GM04504 (cell line): ENCODE measurements at places on chromosomes 7 and 10.

GRCh38 chr10:70605161-70605560 is 2.6 kb upstream of the PRF1 start:
- DNase-seq: no peak

DNA sequence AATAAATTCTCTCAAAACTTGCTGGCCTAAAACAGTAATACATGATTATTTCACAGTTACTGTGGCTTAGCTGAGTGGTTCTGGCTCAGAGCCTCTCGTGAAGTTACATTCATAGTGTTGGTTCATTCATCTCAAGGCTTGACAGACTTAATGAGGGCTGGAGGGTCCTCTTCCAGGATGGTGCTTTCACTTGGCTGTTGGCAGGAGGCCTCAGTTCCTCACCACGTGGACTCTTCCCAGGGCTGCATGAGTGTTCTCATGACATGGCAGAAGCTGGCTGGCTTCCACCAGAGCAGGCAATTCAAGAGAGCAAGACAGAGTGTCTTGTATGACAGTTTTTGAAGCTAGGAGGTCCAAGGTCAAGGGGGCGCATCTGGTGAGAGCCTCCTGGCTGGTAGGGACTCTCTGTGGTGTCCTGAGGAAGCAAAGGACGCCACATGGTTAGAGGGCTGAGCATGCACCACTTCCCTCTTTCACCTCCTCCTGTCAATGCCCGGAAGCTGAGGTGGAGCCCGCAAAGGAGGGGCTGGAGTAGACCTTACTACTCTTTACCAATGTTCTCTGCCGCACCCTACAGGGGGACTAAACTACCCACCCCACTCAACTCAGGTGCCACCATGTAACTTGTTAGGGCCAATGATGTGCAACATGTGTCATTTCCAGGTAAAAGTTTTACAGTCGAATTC is 58.2 kb upstream of the YAE1 start:
- no peak for DNase-seq

DNA sequence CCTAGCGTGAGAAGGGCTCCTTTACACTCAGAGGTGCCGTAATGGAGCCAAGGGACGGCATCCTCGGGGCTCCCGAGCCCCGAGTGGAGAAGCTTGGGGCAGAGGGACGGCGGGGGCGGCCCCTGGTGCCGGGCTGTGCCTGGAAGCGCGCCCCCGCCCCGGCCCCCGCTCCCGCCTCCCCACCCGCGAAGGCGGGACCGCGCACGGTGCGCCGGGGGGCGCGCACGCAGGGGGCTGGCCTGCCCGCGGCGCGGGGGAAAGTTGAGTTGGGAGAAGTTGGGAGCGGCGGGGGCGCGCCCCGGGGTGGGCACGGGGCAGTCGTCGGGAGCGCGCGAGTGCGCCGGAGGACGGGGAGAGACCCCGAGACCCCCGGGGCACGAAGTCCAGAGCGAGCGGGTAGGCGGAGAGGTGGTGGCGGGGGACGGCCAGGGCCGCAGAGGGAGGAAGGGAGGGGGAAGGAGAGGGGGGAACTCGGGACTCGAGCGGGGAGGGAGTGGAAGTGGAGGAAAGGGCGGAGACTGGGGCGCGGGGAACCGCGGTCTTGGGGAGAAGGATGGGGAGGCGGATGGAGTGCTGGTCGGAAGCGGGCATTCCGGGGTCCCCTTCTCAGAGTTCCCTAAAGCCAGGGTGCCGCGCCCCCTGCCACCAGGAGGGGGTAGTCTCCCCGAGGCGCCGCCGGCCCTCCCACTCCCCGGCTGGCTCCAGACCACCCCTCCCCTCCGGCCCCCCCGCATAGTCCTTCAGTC is at the start of gene SLC4A2:
Gene SLC4A2, plus strand, starts transcription at position 223 of the 746 bp plus-strand sequence. CDS start 2,399 bp downstream, outside the sequence.
- no peak for DNase-seq

DNA sequence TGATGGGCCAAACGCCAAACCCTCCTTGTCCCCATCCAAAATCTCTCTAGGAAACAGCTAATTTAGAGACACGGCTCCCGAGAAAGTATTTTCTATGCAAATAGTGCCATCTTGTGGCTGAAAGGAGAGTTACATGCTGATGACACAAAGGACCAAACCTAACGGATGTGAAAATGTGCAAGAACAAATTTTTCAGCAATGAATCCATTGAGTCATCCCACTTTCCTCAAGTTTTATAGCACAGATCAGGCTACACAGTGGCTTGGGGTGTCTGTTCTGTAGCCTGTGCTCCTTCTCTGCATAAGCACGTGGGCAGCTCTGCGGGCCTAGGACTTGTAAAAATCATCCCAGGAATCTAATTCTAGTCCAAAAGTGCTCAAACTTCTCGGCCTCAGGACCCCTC is 154.8 kb upstream of the PRR15 start:
- peak; percentile 64 for DNase-seq

- no peak for DNase-seq
Observed at GRCh38 chr7:463362-463781, 56.3 kb downstream of the PDGFA start.

- DNase-seq: no peak
Observed at GRCh38 chr7:51476026-51476425, 159.4 kb upstream of the COBL start.

DNA sequence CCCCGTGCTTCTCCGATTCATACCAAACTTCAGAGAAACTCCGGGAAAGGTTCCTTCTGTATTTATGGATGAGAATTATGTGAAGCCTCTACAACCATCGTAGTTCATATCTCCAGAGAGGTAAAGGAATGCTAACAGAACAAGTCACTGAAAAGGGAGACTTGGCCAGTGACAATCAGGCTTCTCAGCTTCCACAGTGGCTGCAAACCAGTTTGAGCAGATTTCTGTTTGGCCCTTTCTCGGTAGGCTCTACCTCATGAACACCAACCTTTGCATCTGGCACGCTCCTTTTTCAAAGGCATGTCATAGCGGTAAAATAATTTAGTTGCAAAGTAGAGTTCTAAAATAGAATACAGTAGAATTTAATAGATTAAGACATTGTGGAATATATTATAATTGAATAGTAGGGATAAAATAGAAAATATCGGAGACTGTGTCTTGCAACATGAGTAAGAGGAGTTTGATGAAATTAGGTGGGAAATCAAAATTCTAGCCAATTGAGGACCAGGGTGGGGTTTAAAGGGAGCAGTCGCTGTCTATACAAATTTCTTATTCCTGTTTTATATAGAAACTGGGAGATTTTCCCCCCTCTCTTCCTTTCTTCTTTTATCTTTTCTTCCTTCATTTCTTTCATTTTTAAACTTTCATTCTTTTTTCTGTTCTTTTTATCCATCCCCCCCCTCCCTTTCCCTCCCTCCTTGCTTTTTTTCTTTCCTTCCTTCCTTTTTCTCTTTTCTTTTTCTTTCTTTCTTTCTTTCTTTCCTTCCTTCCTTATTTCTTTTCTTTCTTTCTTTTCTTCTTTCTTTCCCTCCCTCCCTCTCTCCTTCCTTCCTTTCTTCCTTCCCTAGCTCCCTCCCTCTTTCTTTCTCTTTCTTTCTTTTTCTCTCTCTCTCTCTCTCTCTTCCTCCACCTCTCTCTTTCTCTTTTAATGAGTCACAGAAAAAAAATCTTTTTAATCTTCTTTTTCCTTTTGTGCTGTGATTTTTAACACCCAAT is 161.5 kb upstream of the KLF6 start:
- DNase-seq: no peak

GRCh38 chr7:407721-408539 is 111.7 kb downstream of the PDGFA start:
- no peak for DNase-seq

GRCh38 chr7:108875139-108875538 is 305.5 kb downstream of the DNAJB9 start:
- no peak for DNase-seq

GRCh38 chr7:135233570-135233969 is at the start of gene STRA8:
TSS of gene STRA8 (plus strand) at chr7:135233838. CDS start at chr7:135240525, 6,687 bp downstream.
- DNase-seq: no peak

DNA sequence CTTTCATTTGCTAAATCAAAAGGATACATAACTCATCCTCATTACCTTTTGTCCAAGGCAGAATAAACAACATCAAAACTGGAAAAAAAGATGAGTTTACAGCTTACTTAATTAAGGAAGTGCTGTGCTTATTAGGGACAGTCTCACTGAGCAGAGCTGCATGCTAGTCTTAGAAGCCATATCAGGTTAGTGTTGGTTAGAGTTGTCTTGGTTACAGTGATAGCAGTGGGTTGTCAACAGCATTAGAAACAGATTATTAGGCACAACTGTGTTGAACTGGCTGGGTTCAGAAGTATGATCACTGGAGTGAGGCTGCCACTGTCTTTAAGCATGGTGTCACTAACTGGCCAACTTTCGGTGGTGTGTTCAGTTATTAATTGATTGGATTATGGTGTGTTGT is 503.9 kb upstream of the IGFBP3 start:
- no peak for DNase-seq

GRCh38 chr10:68367121-68367520 is 34.4 kb upstream of the PBLD start:
- DNase-seq: no peak

DNA sequence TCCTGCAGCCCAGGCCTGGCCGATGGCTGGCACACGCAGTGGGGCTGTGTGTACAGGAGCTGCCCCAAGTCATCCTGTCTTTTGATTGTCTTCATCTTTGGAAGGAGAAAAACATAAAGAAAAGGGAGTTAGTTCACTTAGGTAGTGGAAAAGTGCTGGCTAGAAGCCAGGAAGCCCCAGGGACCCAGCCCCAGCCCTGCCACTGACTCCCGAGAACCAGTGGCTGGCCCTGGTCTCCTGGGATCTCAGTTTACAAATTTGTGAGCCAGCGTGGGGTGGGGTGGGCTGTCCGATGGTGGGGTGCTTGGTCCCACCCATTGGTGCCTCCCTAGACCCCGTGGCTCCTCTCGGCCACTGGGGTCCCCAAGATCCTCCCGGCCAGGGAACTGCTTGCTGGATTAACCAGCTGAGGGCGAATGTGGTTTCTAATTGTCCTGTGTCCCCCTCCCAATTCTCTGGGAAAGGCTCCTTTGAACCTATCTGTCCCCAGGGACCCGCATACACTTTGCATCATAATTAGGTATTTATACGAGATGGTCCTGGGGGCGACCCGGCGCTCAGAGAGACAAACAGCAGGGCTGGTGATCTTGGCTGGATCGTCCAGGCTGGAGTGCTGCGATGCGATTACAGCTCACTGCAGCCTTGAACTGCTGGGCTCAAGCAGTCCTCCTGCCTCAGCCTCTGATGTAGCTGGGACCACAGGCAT is 16.3 kb upstream of the CHST12 start:
- no peak for DNase-seq

DNA sequence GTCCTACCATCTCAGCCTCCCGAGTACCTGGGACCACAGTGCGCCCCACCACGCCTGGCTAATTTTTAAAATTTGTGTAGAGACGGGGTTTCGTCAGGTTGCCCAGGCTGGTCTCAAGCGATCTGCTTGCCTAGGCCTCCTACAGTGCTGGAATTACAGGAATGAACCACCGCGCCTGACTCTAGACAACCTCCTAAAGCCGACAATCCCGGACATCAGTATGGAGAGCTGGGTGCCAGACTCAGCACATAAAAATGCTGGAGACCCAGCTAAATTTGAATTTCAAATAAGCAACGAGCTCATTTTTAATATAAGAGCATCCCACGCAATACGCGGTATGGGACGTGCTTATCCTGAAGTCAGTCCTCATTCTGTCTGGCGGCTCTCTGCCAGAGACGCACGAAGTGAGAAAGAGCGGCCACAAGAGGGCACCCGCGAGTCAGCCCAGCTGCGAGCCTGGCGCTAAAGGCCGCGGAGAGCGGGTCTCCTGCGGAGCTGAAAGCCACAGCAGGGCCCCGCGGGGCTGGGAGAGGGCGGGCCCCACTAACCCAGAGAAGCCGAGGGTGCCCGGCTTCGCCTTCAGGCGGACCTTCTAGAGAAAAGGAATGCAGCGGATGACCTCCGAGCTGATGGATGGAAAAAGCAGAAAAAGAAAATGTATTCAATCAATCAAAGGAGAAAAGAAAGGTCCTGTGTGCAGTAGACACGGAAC is 7.0 kb downstream of the CALY start:
- peak; percentile 53 for DNase-seq

GRCh38 chr7:151429560-151430331 is 10.2 kb downstream of the CRYGN start:
- DNase-seq: no peak
